Mesothelial cell of epicardium (in vitro differentiated cells): ENCODE measurements at places on chromosomes 11 and 22.

DNA sequence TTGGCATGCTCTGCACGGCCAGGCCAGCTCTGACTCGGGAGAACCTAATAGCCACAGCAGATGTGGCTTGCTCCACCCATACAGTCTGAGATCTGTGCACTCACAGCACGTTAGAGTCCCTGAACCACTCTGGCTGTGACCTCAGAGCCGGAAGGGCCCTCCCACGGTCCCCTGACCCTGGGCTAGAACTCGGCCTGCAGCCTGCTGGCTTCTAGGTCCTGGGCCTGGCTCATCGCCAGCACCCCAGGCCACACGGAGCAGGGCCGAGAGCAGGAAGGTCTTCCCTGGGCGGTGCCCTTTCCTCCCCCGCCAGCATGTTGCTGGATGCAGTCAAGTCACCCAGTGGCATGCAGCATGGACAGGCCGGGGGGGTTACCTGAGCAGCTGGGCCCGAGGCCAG, 35.3 kb upstream of the TTLL12 start:
- no peak for DNase-seq

DNA sequence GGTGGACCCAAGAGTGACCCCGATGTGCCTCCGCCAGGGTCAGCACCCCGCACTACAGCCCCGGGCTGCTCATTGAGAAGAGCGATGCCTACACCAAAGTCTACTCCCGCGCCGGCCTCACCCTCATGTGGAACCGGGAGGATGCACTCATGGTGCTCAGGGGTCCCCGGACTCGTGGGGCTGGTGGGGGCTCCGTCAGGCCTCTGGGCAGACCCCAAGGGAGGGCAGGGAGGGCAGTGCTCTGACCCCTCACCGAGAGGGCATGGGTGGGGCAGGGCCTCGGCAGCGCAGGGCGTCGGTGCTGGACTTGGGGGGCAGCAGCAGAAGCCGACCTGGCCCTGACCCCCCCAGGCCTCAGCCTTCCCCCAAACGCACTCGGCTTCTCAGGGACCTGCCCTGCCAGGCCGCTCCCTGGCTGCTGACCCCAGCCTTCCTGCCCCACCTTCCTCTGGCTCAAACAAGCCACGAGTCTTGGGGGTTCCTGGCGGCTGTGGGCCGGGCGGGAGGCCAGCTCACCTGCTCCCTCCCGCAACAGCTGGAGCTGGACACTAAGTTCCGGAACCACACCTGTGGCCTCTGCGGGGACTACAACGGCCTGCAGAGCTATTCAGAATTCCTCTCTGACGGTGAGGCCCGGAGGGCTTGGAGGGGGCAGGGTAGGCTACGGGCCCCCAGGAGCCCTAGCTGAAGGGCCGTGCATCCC, 2.9 kb downstream of the MUC2 start:
- DNase-seq, result no peak

GRCh38 chr11:76663486-76663810, 7.1 kb downstream of the LRRC32 start:
- DNase-seq, result no peak

DNA sequence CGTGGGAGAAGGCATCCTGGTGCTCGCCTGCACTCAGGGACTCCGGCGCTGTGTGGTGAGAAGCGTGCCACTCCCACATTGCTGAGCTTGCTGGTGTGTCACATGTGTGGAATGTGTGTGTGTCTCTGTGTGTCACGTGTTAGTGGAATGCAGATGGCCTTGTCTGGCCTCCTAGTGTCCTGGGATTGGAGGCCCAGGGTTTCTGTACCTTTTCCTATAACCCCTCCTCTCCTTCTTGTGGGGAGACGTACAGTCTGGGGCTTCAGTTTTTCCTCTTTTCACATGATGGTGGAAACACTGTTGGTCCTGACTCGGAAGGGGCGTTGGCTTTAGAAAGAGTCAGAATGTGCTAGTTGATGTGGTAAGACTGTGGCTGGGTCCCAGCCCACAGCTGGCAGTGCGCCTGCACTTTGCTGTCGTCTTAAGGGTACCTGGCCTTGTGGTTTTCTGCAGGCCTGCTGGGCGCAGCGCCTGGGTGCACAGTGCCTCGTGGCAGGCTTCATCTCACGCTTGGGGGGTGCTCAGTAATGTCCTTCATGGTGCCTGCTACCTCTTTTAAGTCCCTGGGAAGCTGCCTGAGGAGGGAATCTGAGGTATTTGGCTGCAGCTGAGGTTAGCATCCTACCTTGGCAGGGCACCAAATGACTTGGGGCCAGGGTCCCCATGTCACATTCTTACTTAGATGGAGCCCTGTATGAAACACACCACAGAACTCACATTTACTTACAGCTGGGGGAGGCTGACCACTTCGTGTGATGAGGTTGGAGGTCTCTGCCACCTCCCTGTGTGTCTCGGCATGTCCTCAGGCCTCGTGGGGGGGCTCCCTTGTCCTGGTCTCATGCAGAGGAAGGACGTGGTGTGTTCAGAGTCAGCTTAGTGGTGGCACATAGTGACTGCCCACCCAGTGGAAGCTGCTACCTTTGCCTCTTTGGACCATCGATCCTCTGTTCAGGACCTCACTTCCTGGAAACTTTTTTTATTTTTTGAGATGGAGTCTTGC, 61.9 kb downstream of the MED15 start:
- no peak for DNase-seq

- DNase-seq, result no peak
Observed at GRCh38 chr11:46334211-46334610, 13.1 kb upstream of the DGKZ start.

DNA sequence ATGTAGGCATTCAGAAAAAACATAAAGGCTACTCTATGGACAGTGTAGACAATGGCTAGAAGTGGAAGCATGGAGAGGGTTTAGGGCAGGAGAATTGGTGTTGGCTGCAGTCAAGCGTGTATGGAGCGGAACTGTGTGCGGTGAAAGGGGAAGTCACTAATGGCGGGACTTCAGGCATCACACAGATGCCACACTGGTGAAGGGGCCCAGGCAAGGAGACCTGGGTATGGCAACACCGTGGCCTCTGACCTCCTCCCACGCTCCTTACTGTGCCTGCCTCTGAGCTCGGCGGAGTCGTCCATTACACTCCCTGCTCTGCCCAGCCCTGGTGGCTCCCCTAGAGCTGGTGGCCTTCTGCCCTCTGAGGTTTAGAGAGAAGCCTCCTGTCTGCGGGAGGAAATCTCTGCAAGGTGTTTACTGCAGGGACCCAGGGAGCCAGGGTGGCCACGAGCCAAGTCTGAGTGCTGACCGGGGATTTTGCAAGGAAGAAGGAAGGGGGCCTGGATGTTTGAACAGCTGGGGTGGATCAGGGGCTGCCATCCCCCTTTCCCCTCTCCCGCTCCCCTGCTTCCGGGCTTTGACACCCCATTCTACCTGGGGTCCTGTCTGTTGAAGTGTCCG, 75.1 kb upstream of the TSPAN18 start:
- DNase-seq, result no peak

GRCh38 chr11:72604256-72604655, 70.0 kb downstream of the PDE2A start:
- no peak for DNase-seq

DNA sequence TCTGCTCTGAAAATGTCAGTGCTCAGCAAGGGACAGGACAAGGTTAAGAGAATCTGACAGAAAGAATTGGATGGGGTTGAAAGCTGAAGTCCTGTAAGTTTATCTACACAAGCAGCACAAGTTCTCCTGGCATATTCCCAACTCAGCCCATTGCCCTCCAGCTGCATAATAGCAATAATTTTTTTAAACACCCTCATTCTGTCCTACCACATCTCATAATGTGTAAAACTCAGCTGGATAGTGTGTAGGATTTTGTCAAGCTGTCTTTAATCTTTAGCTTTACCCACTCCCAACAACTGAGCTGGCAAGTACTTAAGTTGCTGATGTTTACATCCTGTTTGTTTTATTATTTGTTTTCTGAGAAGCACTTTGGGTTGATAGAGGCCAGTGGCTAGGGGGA, 158.9 kb downstream of the CADM1 start:
- DNase-seq, result no peak

- no peak for DNase-seq
Observed at GRCh38 chr11:57179681-57180080, 2.1 kb upstream of the LRRC55 start.

- DNase-seq, result no peak
Observed at GRCh38 chr11:76732643-76733042, 50.5 kb upstream of the TSKU start.

DNA sequence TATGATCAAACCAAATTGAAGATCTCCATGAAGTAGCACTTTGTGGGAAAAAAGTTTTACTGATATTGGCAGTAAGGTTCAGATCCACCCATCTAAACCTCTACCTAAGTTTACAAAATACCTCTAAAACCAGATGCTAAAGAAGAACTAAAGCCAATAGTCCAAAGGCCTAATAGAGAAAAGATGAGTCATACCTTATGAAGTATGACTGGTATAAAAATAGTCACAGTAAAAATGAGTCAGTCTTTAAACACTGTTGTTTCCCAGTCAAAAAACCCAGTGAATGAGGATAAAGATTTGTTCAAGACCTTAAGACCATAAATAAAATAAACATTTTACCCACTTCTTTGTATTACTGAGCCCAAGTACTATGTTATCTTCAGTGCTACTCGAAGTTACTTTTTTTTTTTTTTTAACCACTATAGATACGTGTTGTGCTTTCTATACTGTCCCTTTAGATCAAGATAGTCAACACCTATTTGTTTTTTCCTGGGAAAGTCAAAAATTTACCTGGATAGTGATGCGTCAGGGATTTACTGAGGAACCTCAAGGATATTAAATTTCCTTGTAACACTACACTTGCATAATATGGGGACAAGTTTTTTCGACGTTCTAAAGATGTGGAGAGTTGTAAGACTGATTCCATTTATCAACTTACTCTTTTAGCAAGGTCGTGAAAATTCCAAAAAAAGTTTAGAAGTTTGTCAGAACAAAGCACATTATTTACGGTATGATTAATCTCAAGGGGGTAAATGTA, 87.3 kb downstream of the CCDC73 start:
- no peak for DNase-seq

DNA sequence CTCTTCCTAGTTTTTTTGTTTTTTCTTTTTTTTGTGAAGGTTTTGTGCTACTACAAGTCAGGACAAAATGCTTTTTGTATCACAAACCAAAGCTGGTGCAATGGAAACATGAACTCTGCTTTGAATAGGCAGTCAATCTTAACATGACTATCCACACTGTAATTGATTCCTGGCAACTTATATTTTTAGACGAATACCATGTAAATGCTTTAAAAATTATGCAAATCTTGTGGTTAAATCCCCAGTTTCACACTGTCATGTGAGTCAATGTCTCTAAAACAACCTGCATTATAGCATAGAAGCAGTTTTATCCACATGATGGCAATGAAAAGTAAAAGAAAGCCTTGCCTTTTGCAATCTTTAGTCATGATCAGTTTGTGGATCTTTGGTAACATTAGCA, 8.9 kb downstream of the TRPC6 start:
- DNase-seq, result no peak

DNA sequence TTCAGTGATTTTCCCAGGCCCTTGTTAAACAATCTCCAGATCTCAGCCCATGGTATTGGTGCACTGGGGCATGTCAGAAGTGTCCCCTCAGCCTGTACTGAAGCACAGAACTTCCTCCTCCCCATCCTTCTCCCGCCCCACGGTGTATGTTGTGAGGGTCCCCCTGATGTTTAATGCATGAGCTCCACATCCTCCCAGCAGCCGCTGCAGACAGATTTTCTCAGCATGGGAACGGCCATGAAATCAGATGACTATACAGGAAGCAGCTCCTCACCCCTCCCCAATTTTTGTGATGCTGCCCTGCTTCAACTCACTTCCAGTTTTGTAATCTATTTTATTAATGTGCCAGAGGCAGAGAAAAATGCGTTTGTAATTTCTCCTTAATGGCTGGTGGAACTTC, 406.0 kb downstream of the MIAT start:
- no peak for DNase-seq

- no peak for DNase-seq
Observed at GRCh38 chr11:36385121-36385970, 89.3 kb downstream of the PRR5L start.

DNA sequence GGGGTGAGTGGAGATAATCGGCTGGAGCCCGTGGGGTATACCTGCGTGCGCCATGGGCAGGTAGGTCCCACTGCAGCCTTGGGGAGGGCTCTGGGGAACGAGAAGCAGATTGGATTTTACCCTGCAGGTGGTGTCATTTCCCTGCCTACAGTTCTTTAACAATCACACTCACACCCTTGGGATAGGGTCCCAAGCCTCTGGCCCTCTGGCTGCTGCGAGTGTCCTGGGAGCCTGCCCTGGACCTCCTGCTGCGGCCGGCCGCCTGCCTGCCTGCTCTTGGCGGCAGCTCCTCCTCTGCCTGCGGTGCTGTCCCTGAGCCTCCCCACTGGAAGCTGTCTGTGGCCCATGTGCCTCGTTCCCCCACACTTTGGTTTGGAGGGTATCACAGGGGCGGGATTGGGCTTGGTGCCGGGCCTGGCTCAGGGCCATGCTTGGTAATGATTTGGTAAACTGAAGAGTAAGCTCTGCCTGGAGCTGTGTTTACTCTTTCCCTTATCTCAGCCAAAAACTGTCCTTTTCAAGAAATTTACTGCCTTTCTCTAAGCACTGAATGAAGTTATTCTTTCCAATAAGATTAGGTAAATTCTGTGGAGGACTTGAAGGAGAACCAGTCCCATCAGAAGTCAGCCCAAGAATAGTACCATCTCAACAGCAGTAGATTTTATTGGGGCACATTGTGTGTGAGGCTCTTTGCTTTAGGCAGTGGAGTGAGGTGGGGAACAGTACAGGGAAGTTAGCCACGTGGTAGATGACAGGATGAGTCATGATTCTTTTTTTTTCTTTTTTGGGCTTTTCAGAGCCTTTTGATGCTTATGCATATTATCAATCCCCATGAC, 53.7 kb downstream of the TBC1D22A start:
- DNase-seq, result no peak

DNA sequence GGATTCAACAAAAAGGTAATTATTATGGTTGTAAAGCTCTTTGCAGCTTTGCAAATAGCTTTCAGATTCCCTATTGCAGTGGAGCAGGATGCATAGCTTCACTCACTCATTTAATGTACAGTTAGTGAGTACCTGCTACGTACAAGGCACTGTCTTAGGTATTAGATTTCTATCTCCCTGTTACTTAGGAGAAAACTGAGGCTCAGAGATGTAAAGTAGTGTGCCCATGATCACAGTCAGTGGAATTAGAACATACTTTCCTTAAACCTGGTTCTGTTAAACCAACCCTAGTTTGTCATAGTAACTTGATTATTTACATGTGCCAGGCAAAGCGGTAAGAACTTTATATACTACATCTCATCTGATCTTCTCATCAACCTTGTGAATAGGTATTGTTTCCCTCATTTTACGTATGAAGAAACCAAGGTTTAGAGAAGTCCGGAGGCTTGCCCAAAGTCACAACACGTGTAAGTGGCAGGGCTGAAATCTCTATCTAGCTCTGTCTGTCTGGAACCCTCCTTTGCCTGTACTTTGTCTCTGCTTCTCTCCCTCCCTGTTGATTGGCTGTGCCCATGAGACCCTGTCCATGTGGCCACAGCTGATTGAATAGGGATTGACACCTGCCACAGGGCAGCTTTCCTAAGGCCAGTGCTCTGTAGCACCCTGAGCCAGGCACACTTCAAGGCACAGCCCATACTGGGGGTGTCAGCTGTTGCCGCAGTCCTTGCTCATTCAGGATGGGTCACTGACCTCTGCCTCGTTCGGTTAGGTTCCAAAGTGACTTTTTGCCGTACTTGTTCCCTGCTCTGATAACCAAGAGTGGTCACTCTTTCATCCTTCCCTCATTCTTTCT, 63.8 kb upstream of the PRSS23 start:
- no peak for DNase-seq
